ENCODE measurements at places on chromosomes 2 and 18. TPM values are rescaled to one million over a fixed set of nuclear protein-coding genes. Genes with fewer than 3 reads are reported as not detected.

DNA sequence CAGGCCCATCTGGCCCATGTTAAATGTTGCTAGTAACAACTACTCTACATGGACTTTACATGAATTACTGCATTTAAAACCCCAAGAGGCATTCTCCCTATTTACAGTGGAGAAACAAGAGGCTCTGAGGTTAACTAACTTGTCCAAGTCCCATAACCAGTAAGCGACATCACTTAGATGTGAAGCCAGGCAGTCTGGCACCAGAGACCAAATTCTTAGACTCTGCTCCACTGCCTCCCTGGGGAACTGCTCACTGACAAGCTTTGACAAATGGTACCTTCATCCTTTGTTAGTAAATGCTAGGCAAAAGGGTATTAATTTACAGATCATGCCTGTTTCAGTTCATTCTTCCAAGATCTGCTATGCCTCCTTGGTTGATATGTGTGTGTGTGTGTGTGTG, 124.8 kb downstream of the AFF3 start:
- no peaks in the 10 kb centered on the region for H3K4me1 ChIP-seq
- no peak overlapping the region for H3K4me3 ChIP-seq
- H3K36me3 ChIP-seq: no peaks in the 10 kb centered on the region
- no peak for DNase-seq
- no peak overlapping the region for H3K27ac ChIP-seq

DNA sequence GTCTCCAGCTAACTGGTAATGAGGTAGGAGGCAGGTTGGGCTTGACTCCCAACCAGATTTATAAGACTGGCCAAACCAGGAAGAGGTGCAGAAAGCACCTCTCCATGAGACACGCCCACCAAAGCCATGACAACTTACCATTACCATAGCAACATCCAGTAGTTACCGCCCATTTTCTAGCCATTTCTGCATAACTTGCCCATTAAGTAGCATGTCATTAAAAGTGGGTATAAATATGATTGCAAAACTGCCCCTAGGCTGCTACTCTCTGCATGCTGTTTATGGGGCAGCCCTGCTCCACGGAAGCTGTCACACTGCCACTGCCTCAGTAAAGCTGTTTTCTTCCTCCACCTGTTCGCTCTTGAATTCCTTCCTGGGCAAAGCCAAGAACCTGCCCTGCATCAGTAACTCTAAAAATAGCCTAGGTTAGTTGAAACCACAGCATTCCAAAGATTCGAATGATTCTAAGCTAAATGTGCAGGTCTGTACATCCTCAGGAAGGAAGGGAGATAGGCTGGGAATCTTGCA, 131.9 kb downstream of the ATL2 start:
- H3K4me1 ChIP-seq: no peaks in the 10 kb centered on the region
- H3K27ac ChIP-seq: no peak overlapping the region
- H3K36me3 ChIP-seq: no peaks in the 10 kb centered on the region
- H3K4me3 ChIP-seq: no peak overlapping the region

GRCh38 chr18:24995755-24996154, 356.2 kb downstream of the ZNF521 start:
- H3K27me3 ChIP-seq: no peaks in the 10 kb centered on the region
- no peak overlapping the region for H3K4me3 ChIP-seq
- no peaks in the 10 kb centered on the region for H3K4me1 ChIP-seq
- DNase-seq: no peak
- H3K27ac ChIP-seq: no peak overlapping the region
- H3K36me3 ChIP-seq: no peaks in the 10 kb centered on the region

DNA sequence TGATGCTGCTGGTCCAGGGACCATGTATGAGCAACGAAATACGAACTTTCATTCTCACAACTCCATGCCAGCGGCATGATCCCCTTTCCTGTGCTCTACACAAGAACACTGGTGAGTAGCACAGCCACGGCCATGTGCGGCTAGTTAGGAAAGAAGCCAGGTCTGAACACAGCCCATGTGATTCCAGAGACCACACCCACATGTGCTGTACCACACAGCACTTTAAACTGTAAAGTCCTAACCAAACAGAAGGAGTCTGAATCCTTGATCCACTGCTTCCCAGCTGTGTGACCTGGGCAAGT, 33.0 kb upstream of the ACAA2 start:
- H3K27me3 ChIP-seq: peaks cover 3% of the 10 kb centered on the region
- no peaks in the 10 kb centered on the region for H3K4me1 ChIP-seq
- no peaks in the 10 kb centered on the region for H3K36me3 ChIP-seq
- no peak for DNase-seq
- H3K4me3 ChIP-seq: no peak overlapping the region

- peak overlapping the region; percentile 55 for H3K27ac ChIP-seq
- DNase-seq: no peak
- H3K4me1 ChIP-seq: peaks cover 21% of the 10 kb centered on the region
- H3K4me3 ChIP-seq: no peak overlapping the region
- no peaks in the 10 kb centered on the region for H3K36me3 ChIP-seq
Observed at GRCh38 chr2:20539133-20539719, 92.4 kb downstream of the RHOB start.

DNA sequence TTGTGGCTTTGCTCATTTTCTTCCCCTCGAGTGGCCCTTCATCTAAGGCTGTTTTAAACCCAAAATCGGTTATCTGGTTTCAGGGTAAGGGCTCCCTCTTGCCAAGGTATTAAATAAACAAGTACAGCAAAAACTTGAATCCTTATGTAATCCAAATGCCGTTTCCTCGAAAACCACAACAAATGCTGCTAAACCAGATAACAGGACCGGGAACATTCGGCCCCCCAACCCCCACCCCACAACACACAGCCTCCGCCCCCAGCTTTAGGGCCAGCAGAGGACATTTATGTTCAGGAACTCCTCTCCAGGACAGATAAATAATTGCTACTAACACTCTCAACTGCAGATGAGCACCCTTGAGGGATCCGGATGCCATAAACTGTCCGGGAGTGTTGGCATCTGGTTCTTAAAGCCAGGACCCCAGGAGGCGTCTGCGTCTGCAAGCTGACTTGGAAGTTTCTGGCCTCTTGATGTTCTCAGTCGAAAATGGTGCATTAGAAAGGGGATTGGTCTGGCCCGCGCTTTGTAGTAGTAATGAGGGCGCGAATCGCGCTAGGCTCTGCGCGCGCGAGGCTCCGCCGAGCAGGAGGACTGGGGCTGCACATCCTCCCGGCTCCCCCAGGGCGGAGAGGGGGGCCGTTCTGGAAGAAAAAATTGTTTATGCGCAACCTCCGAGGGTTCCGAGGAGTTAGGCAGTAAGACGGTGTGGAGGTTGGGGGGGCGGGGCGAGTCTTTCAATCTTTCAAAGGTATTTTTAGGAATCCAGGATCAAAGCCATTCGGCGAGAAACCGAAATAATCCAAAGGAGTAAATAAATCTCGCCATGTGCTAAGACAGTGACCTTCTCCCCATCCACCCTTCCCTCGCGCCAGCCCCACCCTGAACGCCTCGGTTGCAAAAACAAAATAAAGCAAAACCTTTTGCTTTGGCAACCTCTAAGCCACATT, 3.9 kb upstream of the ID2 start:
- peak overlapping the region; percentile 97 for H3K4me3 ChIP-seq
- H3K27ac ChIP-seq: peak overlapping the region; percentile 71
- peak; percentile 69 for DNase-seq
- H3K36me3 ChIP-seq: peaks cover 32% of the 10 kb centered on the region

GRCh38 chr2:113351375-113352355, 72.9 kb upstream of the PAX8 start:
- H3K36me3 ChIP-seq: peaks cover 3% of the 10 kb centered on the region
- no peak for DNase-seq
- no peak overlapping the region for H3K4me3 ChIP-seq
- no peak overlapping the region for H3K27ac ChIP-seq
- H3K27me3 ChIP-seq: peaks cover 37% of the 10 kb centered on the region
- no peaks in the 10 kb centered on the region for H3K4me1 ChIP-seq

EGR4 gene
- 0.09 TPM for total RNA-seq

ABHD1 gene
- total RNA-seq: 0.29 TPM

RAB17 gene
- total RNA-seq: not detected

HSPD1 gene
- 298 TPM for total RNA-seq
